Nucleus accumbens (tissue), 56 donors: ENCODE measurements at places on chromosomes 2 and 18.

DNA sequence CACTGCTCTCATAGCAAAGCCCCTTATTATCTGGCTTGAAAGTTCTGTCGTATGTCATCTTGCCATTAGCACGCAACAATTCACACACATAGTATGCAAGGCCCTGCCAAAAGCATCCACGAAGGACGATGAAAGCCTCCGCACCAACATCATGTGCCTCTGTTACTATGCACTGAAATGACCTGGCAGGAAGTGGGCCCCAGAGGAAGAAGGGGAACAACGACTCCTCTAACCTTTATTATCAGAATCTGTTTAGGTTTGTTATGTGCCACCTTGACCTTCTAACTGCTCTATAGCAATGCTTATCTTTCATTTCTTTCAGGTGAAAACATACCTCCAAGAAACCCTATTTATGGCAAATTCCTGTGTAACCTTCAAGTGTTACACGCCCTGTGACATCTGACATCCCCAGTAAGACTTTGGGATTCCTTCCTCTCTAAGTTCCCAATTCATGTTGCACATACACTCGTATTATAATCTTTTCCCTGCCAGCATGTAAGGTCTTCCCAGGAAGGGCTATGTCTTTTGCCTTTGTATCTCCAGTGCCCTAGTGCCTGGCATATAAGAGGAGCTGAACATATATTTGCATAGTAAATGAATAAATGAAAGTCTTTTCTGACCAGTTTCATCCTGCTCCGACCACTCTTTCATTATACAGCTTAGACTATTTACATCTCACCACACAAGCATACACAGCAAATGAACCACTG, 7.0 kb upstream of the NDUFV2 start:
- DNase-seq, result no peak

GRCh38 chr2:67466734-67467133, 69.6 kb downstream of the ETAA1 start:
- no peak for DNase-seq

GRCh38 chr18:9742524-9743131, 34.5 kb downstream of the RAB31 start:
- DNase-seq, result no peak

DNA sequence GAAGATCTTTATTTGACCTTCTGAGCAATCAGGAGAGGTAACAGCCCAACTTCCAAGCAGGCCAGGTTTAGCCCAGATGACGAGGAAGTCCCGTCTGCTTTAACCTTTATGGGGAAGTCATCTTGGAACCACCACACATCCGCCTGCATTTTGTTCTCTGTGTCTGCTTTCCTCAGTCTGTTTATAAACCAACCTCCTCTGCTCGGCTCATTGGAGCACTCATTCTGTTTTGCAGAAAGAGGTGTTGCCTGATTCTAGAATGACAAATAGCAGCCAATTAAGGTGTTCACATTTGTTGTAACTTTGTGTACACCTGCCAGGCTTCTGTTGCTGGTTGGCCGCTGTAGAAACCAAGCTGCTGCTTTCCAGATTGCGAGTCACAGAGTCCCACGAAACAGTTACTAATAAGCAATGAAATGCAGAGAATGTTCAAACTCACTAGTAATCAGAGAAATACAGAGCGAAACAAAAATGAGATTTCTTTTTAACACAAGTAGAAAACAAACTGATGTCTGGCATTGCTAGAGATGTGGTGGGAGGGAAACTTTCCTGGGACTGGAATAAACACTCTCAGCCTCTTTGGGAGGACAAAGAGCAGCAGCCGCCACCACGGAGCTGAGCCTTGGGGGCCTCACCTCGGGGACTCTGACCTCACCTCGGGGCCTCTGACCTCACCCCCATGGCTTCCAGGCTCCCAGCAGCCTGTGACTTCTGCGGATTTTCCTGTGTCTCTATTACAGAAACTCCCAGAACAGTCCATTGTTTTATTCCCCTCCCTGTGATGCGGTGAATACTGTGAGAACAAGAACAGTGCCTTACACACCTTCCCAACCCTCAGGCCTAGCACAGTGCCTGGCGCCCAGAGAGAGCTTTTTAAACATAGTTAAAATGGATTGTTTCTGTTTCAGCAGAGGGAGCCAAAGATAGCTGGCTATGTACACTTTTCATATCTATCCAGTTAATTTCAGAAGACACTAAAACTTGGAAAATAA, 64.0 kb downstream of the MBP start:
- no peak for DNase-seq

- no peak for DNase-seq
Measured at GRCh38 chr2:240500561-240501423, 57.0 kb downstream of the ANKMY1 start.

GRCh38 chr2:143467011-143467410, 337.8 kb downstream of the ARHGAP15 start:
- no peak for DNase-seq
